ENCODE measurements at places on chromosomes 4 and X. TPM values are rescaled to one million over a fixed set of nuclear protein-coding genes. Genes with fewer than 3 reads are reported as not detected.

Gene PHKA2
- total RNA-seq = 5.9 TPM

Gene KLKB1
- total RNA-seq = 0.19 TPM

Gene EDNRA
- 39.5 TPM for total RNA-seq

Gene KLHL34
- not detected for total RNA-seq

Gene FHIP1A
- total RNA-seq = 1.3 TPM

Gene ATP8A1
- total RNA-seq = 0.06 TPM

Gene PRDX4
- total RNA-seq = 226 TPM

Gene MTMR8
- total RNA-seq = not detected

Gene TMEM271
- not detected for total RNA-seq

Gene POLN
- 1.9 TPM for total RNA-seq

Gene TMSB15A
- total RNA-seq = 20.8 TPM

Gene ADRA2C
- total RNA-seq = 2.9 TPM

Gene STBD1
- total RNA-seq = 13.9 TPM

Gene DIPK2B
- total RNA-seq = not detected

Gene PSAPL1
- total RNA-seq = not detected

Gene ZNF711
- total RNA-seq = 3.7 TPM

Gene MORF4L2
- total RNA-seq = 722 TPM

Gene ITM2A
- total RNA-seq = not detected

Gene MCF2
- total RNA-seq = 1.9 TPM

Gene SYTL5
- total RNA-seq = 0.46 TPM

Gene EFHC2
- total RNA-seq = 0.17 TPM

Gene FGFR3
- 0.26 TPM for total RNA-seq

Gene MAGEA2B
- total RNA-seq = not detected

Gene HS3ST1
- under 0.01 TPM for total RNA-seq

Gene MAGEC2
- total RNA-seq = not detected

Gene ADH1A
- total RNA-seq = not detected

Gene JCHAIN
- total RNA-seq = not detected

Gene TMEM35A
- total RNA-seq = 3.5 TPM

Gene PPP4R3C
- not detected for total RNA-seq

Gene KLF8
- 2.2 TPM for total RNA-seq

Gene GAGE2A
- total RNA-seq = not detected

Gene NUDT9
- 8.4 TPM for total RNA-seq

Gene SLITRK2
- not detected for total RNA-seq

Gene BEND4
- total RNA-seq = not detected

Gene MPC1L
- not detected for total RNA-seq

Gene CXorf65
- total RNA-seq = not detected

Gene ANKRD50
- total RNA-seq = 16.3 TPM

Gene AR
- total RNA-seq = 16.0 TPM

Gene SSX2B
- total RNA-seq = not detected

Gene MAD2L1
- 75.7 TPM for total RNA-seq

Gene TRPC5OS
- total RNA-seq = not detected

Gene UGT2B11
- not detected for total RNA-seq

Gene NLRP2B
- total RNA-seq = not detected

Gene SCOC
- 86.6 TPM for total RNA-seq
